ENCODE measurements at places on chromosomes 7 and 10.

- DNase-seq = peak; percentile 81
Measured at GRCh38 chr10:60943316-60944057, 498 bp downstream of the RHOBTB1 start.

DNA sequence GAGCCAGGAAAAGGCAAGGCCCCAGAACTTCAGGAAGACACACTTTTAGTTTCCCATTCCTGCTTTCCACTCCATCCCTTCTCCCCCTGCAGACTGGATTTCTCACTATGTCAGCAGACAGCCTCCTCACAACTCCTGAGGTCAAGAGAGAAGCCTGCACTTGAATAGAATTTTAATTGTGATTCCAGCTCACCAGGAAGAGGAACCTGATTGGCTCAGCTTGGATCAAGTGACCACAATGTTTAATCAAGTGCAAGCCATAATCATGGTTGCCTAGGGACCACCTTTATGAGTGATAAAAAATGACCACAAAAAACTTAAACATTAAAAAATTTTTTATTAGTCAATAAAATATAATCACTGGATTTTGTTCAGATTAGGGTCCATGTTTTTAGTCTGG lies 244.7 kb upstream of the RHOBTB1 start:
- DNase-seq = no peak

DNA sequence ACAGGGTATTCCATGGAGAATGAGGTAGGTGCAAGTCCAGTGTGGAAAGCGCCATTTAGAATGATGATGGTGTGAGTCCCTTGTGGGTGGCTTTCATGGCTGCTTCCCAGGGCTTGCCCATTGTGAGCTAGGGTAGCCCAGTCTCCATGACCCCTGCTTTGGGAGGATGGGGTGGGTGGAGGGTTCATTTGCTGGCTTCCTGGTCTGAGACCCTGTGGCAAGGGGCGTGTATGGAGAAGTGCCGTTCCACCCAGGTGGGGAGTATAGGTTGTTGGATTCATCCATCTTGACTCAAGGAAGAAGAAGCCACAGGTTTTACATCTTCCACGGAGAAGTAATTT lies 27.7 kb downstream of the CCM2 start:
- DNase-seq = no peak

GRCh38 chr10:102596506-102596971 lies 47.7 kb upstream of the TRIM8 start:
- DNase-seq = no peak

- DNase-seq = no peak
Measured at GRCh38 chr10:74099836-74100235, 50.8 kb downstream of the AP3M1 start.

- no peak for DNase-seq
Measured at GRCh38 chr7:12094365-12094921, 116.7 kb upstream of the TMEM106B start.

Data from C1 segment of cervical spinal cord (tissue), 14 donors.